ENCODE measurements at places on chromosomes 3 and 15.

DNA sequence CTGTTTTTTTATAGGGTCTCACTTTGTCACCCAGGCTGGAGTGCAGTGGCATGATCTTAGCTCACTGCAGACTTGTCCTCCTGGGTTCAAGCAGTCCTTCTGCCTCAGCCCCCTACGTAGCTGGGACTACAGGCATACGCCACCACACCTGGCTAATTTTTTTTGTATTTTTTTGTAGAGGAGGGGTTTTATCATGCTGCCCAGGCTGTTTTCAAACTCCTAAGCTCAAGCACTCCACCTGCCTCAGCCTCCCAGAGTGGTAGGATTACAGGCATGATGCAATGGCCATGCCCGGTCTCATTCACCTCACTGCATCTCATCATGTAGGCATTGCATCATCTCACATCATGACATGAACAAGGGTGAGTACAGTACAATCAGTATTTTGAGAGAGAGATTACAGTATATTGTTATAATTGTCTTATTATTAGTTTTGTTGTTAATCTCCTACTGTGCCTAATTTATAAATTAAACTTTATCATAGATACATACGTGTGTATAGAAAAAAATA is 74.3 kb upstream of the EOMES start:
- no peak for DNase-seq

DNA sequence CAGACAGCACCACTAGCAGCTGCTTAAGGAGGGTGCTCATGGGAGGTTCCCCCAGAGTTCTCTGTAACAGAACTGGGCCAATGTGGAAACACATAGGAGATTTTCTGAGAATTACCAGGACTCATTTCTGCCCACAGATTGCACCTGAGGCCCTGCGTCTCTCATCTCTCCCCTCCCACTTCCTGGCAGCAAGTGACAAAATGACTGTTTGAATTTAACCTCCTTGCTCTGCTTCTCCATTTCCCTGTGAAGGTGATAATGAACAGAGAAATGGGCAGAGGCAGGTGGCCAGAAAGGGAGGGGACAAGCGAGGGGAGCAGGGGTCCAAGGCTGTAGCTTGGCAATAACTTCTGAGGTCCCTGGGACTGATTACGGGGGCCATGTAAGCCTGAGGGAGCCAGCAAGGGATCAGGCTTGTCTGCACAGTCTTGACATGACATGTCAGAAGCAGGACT is 8.0 kb downstream of the EPHB1 start:
- no peak for DNase-seq

DNA sequence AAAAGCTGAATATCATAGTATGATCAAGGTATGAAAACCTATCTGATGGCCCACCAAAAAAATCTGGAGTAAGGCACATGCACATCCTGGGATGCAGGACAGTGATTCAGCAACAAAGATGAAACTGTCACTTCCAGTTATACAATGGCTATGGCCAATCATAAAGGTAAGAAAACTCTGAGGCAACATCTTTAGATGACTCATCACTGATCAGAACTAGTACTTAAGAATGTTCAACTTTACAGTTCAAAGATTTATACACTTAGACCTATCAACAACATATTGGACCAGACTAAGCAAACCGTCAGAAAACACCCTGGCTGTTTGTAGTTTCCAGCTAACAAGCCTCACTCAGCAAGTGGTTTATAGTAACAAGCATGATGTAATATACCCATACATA is 21.3 kb upstream of the PLCH1 start:
- DNase-seq = no peak

- no peak for DNase-seq
Measured at GRCh38 chr3:137468446-137468845, 295.7 kb upstream of the SOX14 start.

- DNase-seq = no peak
Measured at GRCh38 chr15:80957556-80957955, 32.1 kb downstream of the MESD start.

DNA sequence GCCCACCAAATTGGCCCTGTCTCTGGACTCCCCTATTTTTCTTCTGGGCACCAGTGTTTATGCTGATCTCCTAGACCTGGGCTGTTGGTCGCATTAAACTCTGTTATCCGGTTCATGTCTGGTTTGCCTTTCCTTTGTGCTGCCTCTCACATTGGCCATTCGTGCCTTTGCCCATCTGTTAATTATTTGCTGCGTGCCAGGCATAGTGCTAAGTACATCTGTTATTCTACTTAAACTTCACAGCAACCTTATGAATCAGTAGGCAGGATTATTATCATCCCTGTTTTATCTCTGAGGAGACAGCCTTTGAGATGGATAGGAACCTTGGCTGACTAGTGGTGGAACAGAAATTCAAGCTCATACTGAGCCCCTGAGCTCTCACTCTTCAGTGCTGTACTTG is 76.0 kb downstream of the THSD4 start:
- DNase-seq = no peak

DNA sequence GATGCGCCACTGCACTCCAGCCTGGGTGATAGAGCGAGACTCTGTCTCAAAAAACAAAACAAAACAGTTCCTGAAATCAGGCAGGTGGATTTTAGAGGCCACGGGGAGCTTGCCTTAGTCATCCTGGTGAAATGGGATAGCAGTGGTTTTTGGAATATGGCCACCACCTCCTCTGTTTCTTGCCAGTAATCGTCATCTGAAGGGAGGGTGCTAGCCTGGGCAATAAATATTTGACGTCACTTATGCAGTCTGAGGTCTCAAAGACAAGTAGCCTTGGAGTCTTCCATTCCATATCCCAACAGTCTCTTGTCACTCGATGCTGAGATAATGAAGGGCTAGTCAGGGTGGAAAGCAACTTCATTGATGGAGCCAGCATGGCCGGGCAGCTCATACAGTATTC is 55.2 kb downstream of the KCNAB1 start:
- DNase-seq = no peak
